ENCODE measurements at places on chromosomes 16 and 17. TPM values are rescaled to one million over a fixed set of nuclear protein-coding genes. Genes with fewer than 3 reads are reported as not detected.

Gene PRSS8
- not detected for total RNA-seq

Gene CAPNS2
- 0.26 TPM for total RNA-seq

Gene GABARAP
- total RNA-seq: 427 TPM

- no peak for DNase-seq
These were observed 68.7 kb downstream of the IRX6 start for GRCh38 chr16:55392701-55393100.

DNA sequence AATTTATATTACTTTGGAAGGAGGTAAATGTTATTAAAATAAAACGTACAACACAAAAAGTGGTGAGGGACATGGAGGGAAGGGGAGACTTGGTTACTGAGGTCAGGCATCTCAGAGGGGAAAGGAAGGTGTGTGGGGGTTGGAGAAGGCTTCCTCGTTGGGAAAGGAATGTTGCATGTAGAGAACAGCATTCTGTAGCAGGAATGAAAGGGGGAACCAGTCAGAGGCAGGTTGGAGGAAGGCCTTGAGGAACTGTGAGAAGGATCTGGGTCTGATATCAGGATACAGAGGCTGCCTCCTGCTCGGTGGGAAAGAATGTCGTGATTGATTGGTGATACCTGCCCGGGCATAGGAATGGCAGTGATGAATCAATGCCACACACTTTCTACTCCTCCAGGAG lies 103.3 kb upstream of the ZFHX3 start:
- no peak for DNase-seq

DNA sequence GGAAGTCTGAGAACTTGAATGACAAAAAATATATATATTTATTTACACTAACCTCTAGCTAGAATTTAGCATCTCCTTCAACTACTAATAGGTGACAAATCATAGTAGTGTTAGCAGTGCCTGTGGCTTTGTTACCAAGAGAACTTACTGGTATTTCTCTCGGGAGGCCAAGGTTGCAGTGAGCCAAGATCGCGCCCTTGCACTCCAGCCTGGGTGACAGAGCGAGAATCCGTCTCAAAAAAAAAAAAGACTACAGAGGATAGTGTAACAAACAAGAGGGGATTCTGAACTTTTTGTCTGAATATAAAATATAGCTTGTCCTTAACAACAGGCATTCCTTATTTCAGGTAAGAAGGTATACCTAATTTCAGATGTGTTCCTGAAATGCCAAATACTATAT lies 1.3 kb upstream of the SUZ12 start:
- no peak for DNase-seq

- DNase-seq: peak; percentile 50
These were observed 484 bp downstream of the FZD2 start for GRCh38 chr17:44557651-44558285.

Gene CCDC40
- total RNA-seq: 2.9 TPM

DNA sequence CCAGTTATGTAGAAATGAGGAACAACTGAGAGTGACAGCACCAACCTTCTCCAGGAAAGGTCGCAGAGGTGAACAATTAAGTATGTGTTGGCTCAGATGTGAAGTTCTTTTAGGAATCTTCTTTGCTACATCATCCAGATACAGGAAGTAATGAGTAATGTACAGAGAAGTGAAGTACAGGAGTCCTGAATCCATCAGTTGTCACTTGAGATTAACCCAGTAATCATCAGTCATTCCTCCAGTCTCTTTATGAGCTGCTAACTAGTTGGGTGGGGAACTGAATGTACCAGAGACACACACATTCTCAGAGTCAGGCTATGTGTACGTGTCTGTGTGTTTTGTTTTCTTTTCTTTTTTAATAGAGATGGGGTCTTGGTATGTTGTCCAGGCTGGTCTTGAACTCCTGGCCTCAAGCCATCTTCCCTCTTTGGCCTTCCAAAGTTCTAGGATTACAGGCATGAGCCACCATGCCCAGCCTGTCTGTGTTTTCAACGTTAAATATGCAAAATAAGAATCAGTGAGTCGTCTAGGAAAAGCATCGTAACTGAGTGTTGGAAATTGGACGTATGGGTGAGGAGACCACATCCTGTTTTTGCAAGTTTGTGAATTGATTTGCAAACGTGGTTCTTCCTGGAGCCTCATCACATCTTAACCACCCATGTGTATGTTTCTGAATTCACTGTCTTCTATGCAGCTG lies 19.9 kb downstream of the ZNF200 start:
- no peak for DNase-seq

- DNase-seq: no peak
These were observed 44.0 kb downstream of the PLCG2 start for GRCh38 chr16:81823111-81823510.

- DNase-seq: no peak
These were observed 34.4 kb downstream of the ZCCHC14 start for GRCh38 chr16:87458424-87458915.

DNA sequence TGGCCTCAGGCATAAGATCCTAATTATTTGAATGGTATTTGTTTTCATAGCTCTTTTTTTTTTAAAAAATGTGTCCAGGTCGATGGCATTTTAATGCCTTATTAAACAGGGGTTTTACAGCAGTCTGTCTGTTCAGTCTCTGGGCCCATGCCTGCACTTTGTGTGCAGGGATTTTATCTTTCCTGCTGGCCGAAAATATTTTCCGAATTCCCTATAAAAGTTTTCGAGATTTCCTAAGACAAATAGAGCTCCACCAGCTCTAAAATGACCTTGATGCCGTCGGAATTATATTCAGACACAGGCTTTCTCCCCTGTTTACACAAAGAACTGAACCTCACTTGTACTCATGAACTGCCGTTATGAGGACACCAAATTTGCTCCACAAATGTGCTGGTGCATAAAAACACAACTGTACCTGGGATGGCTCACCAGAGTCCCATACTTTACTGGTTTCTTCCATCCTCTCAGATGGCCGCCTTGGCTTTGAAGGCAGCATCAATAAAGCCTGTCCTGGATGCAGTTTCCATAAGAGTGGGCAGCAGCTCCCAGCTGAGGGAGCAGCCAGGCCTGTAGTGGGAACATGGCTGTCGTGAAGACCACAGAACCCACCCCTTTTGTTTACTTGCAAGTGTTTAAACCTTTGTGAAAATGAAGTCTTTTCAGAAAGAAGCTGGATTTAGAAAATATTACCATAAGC lies 44.9 kb downstream of the TBX4 start:
- DNase-seq: no peak

Measured in HFFc6 (cell line).